ENCODE measurements at places on chromosomes 13 and 19.
A peak's percentile ranks its signal among the peaks of the same experiment; 100 is the strongest.

- no peak for DNase-seq
Observed at GRCh38 chr19:35478794-35479677, 11.2 kb downstream of the KRTDAP start.

DNA sequence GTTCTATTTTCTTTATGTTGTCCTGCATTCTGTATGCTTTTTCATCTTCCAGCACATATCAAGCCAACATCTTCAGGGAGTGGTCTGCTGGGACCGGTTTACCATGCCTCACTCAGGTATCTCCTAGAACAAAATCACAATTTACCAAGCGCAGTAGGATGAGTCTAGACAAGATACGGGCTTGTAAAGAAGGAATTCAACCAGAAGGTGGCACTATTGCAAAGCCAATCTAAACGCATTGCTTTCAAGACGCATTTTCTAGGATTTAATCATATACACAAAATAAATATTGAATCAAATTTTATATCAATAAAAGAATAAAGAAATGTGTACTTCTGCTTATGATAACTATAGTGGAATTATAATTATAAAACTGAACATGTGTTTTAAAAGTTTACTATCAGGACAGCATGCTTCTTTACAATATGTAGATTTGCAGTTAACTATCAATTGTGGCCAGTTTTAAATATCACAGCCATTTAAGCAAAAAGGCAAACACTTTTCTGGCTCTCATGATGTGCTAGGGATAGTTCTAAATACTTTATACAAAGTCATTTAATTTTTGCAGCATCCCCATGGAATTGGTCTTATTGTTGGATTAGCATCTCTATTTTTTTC is 16.1 kb upstream of the TPP2 start:
- DNase-seq, result peak; percentile 71

GRCh38 chr13:46665633-46666482 is 112.9 kb downstream of the LRCH1 start:
- peak; percentile 54 for DNase-seq

- DNase-seq, result no peak
Observed at GRCh38 chr19:47756953-47757608, 11.7 kb downstream of the NOP53 start.

DNA sequence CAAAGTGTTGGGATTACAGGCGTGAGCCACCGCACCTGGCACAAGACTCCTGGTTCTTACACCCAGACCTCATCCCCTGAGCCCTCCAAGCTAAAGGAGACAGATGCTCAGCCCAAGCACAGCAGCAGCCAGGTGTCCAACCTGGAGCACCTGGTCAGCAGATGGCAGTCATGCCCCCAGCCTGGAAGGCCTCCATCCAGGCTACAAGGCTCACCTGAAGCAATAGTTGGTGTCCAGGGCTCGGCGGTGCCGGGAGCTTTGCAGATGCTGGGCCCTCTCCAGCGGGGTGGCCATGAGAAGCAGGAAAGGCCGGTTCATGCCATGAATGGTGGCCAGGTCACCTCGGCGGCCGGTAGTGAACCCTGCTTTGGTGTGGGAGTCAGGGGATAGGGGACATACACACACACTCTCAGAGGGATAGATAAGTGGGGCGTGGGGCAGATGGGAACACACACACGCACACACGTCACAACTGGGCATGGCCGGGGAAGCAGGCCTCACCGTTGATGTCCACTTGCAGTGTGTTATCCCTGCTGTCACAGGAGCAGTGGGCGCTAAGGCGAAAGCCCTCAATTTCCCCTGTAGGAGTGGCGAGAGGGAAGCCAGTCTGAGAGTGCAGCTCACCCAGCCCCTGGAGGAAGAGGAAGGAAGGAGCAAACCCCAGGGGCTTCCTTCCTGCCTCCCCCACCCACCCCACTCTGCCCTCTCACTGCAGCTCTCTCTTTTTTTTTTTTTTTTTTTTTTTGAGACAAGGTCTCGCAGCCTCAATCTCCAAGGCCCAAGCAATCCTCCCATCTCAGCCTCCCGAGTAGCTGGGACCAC is 11.8 kb downstream of the TGFB1 start:
- no peak for DNase-seq

DNA sequence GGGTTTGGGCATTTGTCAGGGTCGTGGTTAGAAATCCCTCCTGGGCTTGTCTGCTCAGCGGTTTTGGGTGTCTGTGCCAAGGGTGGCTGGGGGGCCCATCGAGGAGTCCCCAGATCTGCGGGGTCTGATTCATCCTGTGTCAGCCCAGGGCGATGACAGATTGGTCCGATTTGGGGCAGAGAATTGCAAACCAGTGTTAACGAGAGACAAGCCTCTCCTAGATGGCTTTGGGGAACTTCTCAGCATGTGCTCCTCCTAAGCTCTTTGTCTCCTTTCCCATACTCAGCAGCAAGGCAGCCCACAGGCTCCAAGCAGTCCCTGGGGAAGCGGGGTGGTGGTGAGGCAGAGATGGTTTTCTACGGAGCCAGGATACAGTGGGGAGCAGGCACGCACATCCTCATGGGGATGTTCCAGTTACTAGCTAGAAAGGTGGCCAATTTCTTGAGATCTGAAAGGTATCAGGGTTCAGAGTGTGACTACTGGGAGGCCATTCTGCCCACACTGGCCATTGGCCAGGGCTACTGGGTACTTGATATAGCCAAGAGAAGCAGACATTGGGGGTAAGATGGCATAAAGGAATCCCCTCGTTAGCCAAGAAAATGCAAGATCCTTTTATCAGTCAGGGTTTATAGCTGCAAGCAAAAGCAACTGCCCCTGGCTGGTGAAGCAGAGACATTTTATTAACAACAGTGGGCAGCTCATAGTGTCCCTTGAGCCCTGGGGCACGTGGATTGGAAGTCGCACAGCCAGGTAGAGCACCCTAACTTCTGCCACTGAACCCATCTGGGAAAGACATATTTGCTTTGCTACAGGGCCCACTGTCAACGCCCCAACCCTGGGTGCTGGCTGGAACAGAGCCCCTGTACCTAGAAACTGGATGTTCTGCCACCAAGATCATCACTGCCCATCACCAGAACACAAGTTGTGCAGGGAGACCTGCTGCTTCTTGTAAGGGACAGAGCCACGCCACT is 63.6 kb downstream of the RGCC start:
- no peak for DNase-seq

DNA sequence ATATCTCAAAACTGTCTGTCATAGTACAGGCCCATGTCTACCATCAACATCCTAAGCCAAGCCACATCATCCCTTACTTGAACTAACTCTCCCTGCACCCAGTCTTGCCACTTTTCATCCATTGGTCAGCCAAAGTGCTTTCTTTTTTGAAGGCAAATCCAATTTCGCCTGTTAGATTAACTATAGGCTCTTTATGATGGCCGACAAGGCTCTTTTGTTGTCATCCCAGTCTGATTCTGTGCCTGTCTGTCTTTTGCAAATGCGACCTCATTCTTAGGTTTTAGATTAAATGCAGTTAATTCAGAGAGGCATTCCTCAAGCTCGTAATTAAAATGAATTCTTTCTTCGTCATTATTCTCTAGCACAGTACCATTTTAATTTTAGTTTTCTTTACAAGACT is 148.3 kb downstream of the HS6ST3 start:
- DNase-seq, result no peak

- DNase-seq, result no peak
Observed at GRCh38 chr13:113083402-113084061, 22.1 kb upstream of the F7 start.

DNA sequence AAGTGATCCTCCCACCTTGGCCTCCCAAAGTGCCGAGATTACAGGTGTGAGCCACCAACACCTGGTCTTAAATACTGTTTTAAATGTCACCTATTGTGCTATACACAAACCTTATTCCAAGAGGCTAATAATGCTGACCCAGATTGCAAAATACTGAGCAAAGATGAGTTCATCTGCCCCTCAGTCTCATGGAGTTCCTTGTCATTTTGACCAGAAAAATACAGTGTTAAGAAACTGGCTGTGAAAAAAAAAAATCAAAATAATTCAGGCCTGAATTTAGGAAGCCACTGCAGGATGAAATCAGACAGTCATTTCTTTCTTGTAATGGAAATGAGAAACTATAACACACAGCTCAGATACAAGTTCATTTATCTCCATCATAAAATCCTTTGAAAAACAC is 59.9 kb downstream of the TBC1D4 start:
- DNase-seq, result no peak

DNA sequence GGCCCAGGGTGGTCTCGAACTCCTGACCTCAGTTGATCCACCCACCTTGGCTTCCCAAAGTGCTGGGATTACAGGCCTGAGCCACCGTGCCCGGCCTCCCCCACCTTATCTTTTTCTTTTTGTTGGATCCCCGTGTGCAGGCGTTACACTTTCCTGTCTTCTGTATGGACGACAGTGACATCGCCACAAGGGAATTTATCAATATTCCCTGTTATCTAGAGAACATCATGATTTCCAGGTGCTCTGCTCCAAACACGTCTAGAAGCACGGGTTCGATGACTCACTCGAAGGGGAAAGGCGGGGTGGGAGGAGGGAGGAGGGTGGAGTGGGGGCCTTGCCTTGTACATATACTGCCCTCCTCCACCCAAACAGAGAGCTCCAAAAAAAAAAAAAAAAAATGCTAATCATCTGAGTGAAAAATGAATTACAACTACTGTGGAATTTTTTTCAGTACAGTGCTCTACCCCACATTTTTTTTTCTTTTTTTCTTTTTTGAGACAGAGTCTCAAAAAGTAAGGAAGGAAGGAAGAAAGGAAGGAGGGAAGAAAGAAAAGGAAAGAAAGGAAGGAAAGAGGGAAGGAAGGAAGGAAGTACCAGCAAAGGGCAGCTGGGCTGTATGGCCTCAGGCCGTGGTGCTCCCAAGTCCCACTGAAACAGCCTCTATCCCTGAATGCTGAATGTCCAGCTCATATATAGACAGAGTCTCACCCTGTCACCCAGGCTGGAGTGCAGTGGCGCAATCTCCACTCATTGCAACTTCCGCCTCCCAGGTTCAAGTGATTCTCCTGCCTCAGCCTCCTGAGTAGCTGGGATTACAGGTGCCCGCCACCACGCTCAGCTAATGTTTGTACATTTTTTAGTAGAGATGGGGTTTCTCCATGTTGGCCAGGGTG is 36.8 kb downstream of the INSR start:
- DNase-seq, result peak; percentile 28

- DNase-seq, result no peak
Observed at GRCh38 chr13:110894086-110894485, 20.8 kb downstream of the ANKRD10 start.

DNA sequence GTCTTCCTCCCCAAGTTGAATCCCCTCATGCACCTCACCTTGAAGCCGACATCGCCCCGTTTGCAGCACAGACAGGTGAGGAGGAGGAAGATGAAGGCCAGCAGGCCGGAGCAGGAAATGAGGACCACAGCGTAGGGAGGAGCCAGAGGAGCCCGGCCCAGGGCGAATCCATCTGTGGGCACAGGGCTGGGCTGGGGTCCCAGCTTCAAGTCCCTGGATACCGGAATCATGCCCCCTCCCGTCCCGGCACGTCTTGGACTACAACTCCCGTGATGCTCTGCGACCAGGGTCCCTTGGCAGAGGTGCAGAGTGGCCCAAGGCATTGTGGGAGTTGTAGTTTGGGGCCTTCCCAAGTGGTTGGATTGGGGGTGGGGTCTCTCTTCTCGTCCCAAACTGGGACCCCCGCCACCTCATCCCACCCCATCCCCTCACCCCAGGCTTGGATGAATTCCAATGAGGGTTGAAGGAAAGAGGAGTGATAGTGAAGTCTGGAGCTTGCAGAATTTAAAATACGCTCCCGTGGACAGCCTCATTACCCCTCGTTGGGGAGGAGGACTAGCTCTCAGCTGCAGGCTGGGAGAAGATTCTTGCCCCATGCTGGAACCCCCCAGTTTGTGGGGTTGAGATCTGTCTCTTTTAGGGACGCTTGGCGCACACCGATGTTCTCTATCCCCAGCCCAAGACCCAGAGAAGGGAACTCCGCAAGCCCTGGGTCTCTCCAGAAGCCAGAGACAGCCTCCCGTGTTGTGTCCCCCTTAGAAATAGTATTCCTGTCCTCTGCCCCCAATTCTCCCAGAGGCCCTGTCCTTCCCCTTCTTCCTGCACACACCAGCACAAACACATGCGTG is 990 bp downstream of the LMTK3 start:
- peak; percentile 65 for DNase-seq

DNA sequence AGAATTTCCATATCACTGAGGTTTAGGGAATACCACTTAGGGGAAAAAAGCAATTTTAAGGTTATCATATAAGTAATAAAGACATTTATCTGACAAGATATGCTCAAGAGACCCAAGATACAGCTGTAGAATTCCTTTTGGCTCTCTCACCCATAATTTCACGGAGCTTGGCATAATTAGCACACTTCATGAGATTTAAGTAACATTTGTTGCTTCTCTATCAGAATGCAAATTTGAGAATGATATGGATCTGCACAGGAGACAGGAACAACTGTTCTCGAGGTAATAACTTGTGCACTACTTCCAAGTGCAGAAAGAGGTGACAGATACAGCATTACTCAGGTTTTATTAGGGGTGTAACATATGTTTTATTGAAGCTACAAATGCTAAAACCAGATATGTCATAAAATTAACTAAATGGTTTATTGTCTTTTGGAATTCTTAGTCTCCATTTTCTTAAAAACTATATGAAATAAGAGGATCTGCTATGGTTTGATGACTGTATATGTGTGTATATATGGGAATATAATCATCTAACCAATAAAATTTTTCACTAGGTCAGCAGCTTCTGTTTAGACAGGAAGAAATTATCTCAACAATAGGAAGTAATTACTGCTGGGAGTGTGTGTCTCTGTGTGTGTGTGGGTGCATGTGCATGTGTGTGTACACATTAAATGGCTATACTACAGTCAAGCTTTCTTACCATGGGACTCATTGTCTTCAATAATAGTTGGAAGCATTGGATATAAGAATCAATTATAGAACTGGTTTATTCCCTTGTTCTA is 401.3 kb downstream of the PCDH17 start:
- DNase-seq, result no peak

DNA sequence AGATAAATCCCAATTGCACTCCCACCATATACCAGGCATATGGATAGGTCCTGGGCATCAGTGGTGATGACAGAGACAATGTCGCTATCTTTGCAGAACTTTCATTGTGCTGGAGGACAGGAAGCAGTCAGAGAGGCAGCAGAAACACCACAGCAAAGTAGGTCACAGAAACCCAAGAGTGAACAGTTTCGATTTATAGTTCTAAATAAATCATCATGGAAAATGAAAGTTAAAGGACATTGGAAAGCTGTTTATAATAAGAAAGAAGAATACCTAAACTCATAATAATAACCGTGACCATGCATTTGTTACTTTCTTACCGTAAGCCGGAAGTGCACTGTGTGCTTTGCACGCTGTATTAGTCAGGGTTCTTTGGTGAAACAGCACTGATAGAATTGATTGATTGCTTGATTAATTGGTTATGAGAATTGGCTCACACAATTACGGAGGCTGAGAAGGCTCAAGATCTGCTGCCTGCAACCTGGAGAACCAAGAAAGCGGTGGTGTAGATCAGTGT is 38.9 kb downstream of the ALOX5AP start:
- DNase-seq, result no peak
